Activated T-helper 1 cell treated with anti-CD3 and anti-CD28 coated beads, Interleukin-12 subunit alpha, Interleukin-12 subunit beta, Interleukin-2, Interleukin-4 antibody, amounts not matched to agents 30 ng/mL and 10 ng/mL and 1 ng/mL, durations not matched to agents 14 hours and 24 hours and 36 hours (primary cell): ENCODE measurements at places on chromosomes 4 and X.

DNA sequence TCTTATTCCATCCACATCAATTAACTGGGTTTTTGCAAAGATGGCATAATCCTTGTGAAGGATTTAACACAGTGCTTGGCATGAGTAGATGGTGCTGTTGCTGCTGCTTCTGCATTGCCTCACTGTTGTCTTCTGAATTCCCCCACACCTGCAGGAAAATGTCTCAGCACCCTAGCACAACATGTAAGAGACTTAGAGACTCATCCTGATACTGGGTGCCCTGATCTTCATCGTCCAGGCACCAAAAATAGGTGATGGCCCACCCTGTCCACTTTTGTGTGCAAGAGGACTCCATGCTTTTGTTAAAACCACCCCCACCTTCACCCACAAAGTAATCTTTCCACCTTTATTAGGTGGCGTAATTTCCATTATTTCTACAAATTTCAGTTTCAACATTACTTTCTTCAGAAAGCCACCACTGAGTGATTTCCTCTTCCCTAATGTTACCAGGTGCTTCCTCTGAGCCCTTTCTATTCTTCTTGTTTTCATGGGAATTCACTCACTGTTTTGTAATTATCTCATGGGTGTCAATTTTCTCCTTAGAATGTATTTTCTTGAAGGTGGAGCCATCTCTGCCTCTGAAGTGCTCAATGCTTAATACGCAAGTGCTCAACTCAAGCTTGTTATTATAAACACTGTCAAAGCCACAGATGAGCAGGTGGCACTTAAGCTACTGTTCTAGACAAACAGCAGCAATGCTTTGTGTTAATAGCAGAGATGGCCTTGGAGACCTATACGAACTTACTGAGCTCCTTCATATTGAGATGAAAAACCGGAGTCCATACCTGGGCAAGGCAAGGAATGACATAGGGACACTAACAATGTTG, 89.5 kb downstream of the HS3ST1 start:
- no peak for DNase-seq
- no peaks in the 10 kb centered on the region for H3K4me1 ChIP-seq
- H3K27me3 ChIP-seq = no peaks in the 10 kb centered on the region
- no peak overlapping the region for H3K4me3 ChIP-seq
- H3K36me3 ChIP-seq = no peaks in the 10 kb centered on the region

GRCh38 chrX:154990496-154990895, 32.0 kb downstream of the F8 start:
- H3K27ac ChIP-seq = no peak overlapping the region
- no peak for DNase-seq
- H3K36me3 ChIP-seq = no peaks in the 10 kb centered on the region
- H3K4me3 ChIP-seq = no peak overlapping the region
- H3K27me3 ChIP-seq = peaks cover 2% of the 10 kb centered on the region

GRCh38 chrX:153948002-153948466, 3.6 kb upstream of the RENBP start:
- peaks cover 11% of the 10 kb centered on the region for H3K36me3 ChIP-seq
- H3K27ac ChIP-seq = peak overlapping the region; percentile 68
- DNase-seq = no peak
- no peak overlapping the region for H3K4me3 ChIP-seq
- peaks cover 9% of the 10 kb centered on the region for H3K4me1 ChIP-seq
- H3K27me3 ChIP-seq = no peaks in the 10 kb centered on the region

DNA sequence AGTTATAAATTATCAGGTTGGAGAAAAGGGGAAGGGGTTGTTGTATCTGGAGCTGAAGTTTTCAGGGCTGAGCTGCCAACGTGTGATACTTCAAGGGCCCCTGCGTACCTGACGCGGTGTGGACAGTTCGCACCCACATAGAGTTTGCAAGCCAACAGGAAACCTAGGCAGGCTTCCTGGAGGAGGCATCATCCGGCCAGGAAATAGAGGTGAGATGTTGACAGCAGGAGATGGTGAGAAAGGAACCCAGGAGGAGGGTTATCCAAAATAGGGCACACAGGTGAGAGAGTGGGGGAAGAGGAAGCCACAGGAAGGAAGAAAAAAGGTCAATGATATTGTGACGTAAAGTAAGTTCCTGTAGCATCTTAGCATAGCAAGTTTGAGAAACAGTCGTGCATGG, 127.2 kb downstream of the DHRSX start:
- peaks cover 6% of the 10 kb centered on the region for H3K36me3 ChIP-seq
- H3K4me3 ChIP-seq = no peak overlapping the region
- H3K27ac ChIP-seq = no peak overlapping the region
- no peak for DNase-seq

DNA sequence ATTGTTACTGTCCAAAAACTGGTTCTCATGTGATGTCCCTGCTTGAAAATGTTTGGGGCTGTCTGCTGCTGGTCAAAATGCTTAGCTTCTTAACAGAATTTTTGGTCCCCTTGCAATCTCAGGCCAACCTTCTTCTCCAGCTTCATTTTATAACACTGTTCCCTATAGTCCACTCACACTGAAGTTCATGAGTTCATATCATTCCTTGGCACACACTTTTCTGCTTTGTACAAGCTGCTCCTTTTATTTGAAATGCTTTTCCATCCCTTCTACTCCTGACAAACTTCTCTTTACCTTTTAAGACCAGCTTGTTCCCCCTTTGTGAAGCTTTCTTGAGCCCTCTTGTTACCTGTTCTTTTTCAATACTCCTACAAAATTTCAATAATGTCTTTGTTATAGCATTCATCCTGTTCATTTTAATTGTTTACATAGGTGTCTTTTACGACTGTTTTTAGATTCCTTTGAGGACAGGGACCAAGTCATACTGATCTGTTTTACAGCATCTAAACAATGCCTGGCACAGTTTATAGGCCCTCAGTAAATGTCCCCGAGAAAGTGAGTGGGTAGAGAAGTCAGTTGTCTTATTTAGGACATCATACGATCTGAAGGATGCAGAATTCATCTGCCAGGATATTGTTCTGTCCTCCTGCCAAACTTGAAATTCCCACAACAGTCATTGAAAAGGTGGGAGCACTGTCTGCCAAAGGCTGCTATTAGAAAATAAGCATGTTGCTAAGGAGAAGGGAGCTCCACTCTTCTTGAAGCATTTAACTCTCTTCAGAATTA, 134.4 kb upstream of the BMPR1B start:
- DNase-seq = no peak
- H3K27me3 ChIP-seq = no peaks in the 10 kb centered on the region
- no peak overlapping the region for H3K4me3 ChIP-seq
- no peak overlapping the region for H3K27ac ChIP-seq
- no peaks in the 10 kb centered on the region for H3K4me1 ChIP-seq
- H3K36me3 ChIP-seq = no peaks in the 10 kb centered on the region

- no peaks in the 10 kb centered on the region for H3K36me3 ChIP-seq
- no peaks in the 10 kb centered on the region for H3K27me3 ChIP-seq
- no peak overlapping the region for H3K27ac ChIP-seq
- H3K4me3 ChIP-seq = no peak overlapping the region
- DNase-seq = no peak
Observed at GRCh38 chr4:96016634-96017299, 176.9 kb downstream of the PDHA2 start.
